ENCODE measurements at places on chromosomes 5 and 9.
A peak's percentile ranks its signal among the peaks of the same experiment; 100 is the strongest.

DNA sequence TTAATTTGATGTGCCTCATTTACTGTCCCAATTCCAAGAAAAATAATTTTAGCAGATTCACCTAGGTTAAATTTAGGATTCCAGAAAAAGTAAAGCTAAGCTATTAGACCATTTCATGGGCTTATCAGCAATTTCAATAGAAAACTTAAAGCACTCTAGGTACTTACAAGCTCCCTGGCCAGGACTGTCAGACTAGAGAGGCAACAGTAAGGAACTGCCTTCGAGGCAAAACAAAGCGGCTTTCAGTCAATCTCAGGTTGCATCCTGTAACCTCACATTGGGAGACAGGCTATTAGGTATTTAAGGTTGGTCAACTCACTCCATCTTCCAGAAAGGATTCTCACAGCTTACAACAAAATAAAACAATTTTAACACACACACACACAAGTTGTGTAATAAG is 48.7 kb upstream of the FSD1L start:
- DNase-seq, result no peak

GRCh38 chr9:27451207-27451797 is 72.8 kb upstream of the IFNK start:
- no peak for DNase-seq

DNA sequence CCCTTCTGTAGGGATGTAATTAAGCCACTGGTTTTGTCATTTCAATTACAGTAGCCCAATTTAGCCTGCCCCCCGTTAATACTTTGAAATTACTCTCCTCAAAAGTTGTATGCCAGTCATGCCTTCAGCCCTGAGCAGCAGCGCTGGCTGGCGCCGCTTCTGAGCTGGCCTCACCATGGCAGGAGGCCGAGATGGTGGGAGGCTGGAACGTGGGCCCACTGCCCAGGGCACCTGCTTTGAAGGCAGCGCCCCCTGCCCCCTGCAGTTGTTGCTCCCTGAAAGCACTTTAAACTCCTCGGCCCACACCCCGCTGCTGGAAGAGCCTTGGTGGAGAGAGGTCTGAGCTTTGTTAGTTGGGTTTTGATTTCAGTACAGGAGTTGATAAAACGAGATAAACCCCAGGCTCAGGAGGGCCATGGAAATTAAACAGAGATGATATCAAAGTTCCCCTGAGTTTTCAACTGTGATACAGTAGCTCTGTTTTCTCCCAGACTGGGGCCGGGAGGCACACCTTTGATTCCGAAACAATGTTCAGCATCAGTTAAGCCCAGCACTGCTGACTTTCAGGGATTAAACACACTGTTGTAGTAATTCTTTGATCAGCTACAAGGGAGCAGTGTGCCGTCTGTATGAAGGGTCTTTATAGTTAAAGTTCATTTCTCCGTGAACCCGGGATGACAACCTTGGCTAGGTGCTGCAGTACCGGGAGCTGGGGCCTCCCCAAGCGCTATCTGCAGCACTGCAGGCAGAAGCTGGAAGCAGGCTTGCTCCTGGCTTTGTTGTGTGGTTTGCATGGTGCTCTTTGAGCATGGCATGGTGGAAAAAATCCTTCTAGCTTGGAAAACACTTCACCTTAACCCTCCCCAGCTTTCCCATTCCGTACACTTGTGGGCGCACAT is 9.5 kb downstream of the MVB12B start:
- DNase-seq, result no peak

GRCh38 chr5:129069292-129069691 is 25.3 kb upstream of the ISOC1 start:
- DNase-seq, result no peak

DNA sequence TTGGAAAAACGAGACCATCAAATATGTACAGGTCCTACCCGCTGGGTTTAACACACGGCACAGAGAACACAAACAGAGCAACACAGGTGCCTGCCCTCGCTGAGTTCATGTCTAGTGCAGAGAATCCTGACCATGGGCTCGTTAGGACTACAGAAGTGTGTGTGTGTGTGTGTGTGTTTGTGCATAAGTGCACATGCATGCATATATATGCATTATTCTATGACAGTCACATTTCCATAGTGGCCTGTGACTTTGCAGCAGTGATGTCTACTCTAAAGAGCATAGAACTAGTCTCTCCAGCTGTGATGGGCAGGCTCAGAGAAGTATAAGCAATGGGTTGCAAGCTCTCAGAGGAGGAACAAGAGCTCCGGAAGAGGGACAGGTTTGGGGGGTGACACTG is 27.7 kb downstream of the ORM2 start:
- DNase-seq, result no peak

DNA sequence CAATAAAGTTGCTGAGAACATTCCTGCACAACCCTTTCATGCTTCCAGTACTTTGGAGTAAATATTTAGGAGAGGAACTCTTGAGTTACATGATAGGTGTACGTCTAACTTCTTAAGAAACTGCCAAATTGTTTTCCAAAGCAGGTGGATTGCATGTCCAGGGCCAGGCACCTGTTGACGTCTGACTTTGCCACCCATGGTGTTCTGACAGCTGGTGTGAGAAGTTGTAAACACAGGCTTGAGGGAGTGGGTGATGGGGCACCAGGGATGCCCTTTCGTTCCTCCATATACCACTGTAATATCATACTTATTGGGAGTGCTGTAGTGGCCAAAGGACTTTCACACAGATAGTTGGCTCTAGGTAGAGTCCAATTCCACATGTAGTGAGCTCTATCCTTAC is 352.1 kb downstream of the GADD45G start:
- no peak for DNase-seq

DNA sequence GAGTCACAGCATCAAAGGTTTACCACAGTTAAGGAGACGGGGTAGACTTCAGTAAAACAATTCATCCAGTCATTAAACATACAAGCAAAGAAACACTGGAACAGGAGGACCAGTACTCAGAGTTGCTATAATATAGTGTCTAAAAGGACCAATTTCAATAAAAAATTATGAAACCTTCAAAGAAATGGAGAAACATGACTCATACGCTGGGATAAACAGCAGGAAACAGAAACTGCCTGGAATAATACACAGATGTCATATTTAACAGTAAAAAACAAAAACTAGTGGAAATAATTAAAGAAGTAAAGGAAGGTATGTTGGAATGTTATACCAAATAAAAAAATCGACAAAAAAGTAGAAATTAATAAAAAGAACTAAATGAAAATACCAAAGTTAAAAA is 1075.9 kb downstream of the NR2F1-AS1 start:
- no peak for DNase-seq

DNA sequence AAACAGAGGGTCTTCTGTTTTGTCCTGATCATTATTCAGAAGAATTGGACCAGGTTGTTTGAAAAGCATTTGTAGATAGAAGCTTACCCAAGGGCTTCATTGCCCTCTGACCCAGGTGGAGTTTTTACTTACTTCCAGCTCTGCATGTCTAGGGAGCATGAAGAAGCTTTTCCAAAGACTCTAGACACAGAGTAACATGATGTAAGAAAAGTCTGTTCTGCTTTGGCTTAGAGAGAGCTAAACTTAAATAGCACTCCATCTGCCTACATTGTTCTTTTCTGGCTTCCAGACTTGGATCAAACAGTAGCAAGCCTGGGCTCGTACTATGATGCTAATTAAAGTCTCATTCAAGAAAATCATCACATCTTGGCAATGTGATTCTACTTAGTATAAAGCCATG is 112.1 kb downstream of the SNCAIP start:
- DNase-seq, result no peak

GRCh38 chr5:67115246-67115645 is 81.4 kb downstream of the CD180 start:
- no peak for DNase-seq

DNA sequence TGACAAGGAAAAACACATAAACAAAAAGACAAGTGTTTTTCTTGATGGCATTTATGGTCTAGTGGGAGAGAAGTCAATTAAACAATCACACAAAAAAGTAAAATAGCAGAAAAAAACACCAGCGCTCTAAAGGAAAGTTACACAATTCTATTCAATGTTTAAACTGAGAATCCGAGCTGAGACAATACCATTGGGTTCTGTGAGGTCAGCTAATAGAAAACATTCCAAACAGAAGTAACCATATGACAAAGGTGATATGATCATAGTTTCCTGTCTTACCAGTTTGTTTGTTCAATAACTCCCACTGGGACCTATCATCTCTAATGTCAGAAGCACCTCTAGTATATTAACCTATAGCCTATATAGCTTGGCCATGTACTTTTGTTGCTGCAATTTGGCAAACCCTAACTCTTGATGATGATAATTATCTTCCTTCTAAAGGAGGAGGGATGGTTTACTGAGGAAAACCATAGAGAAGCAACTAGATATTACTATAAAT is 1030.0 kb downstream of the CDH12 start:
- no peak for DNase-seq

DNA sequence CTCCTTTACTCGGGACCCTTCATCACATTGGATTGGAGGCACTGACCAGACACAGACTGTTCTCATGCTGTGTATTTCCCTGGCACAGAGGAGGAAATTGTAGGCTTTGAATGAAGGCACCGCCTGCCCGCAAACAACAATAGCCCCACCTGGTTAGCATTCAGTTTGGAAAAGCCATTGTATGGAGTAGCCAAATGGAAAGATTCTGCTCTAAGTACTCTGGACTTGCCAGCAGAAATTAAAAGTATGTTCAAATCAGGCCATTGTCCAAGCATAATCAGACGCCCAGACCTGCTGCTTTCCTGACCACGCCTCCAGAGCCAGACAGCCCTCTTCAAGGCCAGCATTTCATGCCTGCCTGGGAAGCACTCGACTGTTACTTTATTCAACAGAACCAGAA is 8.0 kb upstream of the SEMA4D start:
- DNase-seq, result no peak

DNA sequence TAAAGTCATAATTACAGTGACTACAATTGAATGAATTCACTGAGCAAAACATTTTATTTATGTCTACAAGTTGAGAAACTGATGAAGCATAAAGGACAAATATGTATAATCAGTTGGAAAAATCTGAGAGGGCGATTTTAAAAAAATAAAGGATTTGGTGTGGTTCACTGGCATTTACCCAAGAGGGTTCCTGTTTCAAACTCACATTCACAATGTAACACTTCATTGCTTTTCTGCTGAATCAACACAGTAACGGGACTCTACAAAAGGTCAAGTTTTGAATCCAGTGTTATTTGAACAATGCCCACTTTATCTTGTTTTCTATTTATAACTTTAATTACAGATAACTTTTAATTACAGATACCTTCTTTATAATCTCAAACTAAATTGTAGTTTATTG is 138.6 kb downstream of the NUDT12 start:
- DNase-seq, result no peak

- no peak for DNase-seq
These were observed 52.5 kb downstream of the HRH2 start for GRCh38 chr5:175710326-175710725.

- peak; percentile 11 for DNase-seq
These were observed 110.1 kb downstream of the CARTPT start for GRCh38 chr5:71829206-71829605.

DNA sequence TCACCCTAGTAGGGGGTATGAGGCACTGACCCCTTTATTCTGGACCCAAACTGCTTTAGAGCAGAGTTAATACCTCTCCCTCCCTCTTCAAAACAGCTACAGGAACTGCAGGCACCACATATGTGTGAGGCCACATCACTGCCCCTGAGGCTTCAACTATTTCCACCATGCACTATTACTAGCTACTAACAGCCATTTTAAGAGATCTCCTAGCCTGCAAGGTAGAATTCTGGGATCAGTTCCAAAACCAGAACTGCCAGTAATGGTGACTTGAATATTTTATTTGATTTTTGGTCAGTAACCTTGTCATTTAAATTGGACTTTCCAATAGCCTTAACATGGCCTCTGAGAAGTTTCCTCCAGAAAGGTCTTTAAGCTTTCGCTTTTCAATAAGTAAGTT is 55.3 kb upstream of the FSD1L start:
- no peak for DNase-seq

DNA sequence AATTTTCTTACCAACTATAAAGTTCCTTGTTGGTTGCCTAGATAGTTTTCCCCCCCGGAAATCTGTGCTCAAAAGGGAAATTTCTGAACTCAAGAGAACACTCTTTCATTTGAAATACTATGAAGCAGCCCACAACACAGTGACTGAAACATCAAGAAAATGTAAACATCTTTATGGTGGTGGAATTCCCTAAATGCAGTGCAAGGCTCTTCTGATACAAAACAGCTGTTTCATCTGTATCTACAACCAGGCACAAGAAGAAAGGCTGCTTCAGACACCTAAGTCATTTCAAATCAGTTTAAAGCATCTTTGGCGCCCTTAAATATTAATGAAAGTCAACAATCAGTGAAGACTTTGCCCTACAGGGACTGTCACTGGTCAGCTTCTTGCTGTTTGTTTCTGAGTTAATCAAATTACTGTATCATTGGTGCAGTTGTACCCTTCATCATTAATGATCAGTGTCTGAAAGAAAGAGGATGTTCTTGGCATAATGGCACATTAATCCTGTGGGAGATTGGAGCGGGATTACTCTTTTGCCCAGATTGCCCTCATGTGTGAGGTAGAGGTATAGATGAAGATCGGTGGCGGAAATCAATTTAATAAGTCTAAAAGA is 947.0 kb downstream of the NR2F1-AS1 start:
- no peak for DNase-seq

DNA sequence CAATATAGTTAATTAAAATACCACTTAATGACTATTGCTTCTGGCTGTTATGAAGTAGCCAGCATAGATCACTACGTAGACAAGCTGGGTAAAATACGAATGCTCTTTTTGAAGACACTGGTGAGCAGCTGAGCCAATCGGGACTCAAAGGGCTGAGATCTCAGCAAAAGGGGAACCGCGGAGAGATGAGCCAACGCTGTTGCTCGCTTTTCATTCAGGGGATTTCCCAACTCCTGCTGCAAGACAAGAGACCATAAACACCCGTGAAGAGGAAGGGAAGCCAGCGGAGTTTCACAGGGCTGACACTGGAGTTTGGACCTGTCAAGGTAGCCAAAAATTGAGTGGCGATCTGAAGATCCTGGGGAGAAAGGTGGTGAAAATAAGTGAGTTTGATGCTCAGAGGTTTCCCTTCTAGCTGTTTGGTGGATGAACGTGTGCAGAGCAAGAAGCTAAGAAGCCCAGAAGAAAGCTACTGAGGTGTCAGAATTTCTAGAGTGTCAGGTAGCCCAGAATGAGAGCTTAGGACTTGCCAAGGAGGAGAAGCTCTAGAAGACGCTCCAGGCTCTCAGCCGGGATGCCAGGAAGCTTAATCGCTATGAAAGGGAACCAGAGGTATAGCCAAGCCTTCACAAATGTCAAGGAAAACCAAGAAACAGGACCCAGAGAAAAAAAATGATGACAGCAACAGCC is 79.6 kb upstream of the RNU6ATAC start:
- peak; percentile 96 for DNase-seq

- peak; percentile 45 for DNase-seq
These were observed 107.9 kb upstream of the LARP1 start for GRCh38 chr5:154647114-154647760.

GRCh38 chr9:124010303-124010664 is 1.3 kb upstream of the LHX2 start:
- no peak for DNase-seq

Data from suppressor macrophage (primary cell).